ENCODE measurements at places on chromosomes 16 and 17.

- DNase-seq: no peak
Measured at GRCh38 chr16:22195445-22195694, 10.7 kb upstream of the EEF2K start.

- no peak for DNase-seq
Measured at GRCh38 chr17:22515599-22515998, 823.3 kb downstream of the KCNJ18 start.

DNA sequence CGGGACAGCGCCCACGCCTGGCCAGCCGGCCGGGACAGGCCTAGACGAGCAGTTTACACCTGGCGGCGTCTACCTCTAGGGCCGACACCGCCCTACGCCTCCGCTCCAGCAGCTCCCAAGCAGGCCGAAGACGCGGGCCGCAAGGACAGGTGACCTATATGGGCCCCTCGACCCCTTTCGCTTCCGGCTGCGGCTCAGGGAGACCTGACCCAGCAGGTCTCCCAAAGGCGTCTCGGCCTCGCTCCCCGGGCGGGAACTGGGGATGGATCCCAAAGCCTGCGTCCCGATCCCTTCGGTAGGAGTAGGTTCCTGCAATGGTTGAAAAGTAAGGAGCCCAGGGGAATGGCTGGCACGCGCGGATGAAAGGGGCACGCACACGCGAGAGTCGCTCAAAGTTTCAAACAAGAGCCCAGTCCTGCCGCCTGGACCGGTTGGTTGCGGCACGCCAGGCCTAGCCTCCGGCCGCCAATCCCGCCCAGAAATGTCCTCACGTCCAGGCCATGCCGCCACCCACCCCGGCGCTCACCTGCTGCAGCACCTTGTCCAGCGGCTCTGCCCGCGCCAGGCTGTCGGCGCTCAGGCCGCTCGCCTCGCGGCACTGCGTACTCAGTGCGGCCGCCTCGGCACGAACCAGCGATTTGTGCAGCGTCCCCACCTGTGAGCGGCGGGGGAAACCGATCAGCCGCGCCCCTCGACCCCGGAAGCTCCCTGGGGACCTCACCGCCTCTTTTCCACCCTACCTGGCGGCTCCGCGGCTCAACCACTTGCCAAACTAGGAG, 630 bp downstream of the ESRP2 start:
- DNase-seq: no peak

GRCh38 chr17:73835605-73836004, 191.4 kb upstream of the SDK2 start:
- no peak for DNase-seq

DNA sequence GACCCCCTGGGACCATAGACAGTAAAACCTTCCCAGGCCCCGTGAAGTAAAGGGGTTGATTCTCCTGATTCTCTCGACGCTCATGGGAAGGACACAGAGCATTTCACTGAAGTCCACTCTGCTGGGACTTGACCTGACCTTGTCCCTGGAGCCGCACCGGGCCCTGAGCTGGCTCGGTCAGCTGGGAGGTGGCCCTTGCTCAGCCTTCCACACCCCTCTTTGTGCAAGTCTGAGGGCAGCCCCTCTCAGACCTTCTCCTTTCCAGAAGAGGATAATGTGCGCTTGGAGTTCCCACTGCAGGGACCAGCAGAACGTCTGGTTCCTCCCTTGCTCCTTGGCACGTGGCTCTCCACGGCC, 115.5 kb downstream of the RAP1GAP2 start:
- DNase-seq: no peak

DNA sequence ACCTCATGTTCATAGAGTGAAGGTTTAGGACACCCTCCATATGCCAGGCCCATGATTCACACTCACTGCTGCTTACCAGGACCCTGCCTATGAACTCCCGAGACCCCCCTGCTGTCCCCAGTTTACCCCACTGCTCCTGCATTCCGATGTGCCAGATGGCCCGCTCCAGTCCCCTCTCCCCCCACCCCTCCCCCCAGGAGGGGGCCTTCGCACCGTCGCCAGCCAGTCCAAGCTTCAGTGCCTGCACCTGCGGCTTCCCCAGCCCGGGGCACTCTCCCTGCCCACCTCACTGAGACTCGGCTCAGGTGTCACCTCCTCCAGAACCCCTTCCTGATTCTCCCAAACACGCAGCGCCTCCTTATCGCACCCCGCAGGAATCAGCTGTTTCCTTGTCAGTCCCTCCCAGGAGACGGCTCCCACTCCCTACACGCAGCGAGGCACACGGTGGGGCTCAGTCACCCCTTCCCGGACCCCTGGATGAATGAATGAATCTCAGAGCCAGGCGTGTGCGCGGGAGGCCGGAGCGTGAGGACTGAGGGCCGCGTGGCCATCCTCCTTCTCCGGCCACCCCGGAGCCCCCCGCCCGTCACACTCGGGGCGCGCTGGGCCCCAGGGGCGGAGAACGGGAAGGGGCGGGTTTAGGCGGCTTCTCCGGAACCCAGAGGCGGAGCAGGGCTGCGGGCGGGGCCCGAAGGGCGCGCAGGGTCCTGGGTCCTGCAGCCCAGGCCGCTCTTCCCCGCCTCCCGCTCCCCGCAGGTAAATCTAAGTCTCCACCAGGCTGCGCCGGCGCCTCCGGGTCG, 1.6 kb downstream of the MYO1C start:
- DNase-seq: peak; percentile 83

DNA sequence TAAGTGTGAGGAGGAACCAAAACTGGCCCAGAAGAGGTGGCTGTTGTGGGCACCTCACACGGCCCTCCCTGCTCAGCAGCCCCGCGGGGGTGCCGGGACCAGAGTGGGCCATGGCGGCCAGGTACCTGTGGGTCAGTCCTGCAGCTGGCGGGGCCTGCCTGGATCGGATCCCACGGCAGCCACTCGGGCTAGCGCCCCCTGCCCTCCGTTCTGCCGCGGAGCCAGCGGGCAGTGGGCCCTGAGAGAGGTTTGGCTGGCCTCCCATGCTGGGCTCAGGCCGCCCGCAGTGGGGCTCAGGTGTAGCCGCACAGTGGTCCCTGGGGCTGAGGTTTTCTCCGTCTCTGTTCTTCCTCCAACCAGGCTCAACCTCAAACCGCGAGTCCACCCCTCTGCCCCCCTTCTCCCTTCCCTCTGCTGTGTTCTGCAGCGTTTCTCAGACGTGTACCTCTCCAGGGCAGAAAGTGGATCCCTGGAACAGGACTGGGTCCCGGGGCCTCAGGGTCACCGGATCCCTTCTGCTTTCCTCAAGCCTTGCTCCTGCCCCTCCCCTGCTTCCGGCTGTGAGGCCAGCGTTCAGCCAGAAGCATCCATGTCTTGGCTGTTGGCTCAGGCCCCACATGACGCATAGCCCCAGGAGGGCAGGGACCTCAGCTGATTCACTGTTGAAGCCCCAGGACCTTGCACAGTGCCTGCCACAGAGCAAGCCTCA, 28.6 kb upstream of the ITGA3 start:
- peak; percentile 91 for DNase-seq

DNA sequence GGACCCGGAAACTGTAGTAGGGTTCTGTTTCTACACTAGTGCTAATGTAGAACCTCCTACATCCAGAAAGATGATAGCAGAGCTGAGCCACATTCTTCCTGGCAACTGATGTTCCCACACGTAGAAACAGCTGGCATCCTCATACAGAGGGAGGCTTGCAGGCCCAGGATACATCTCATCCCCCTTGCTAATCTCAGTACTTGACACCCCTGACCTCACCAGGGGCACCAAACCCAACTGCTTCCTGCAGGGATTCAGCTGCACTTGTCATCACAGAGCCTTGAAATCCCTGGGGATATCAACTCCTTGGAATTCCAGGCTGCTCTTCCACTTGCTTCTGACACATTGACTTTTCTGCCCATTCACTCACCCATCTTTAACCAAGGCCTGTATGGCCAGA, 75.2 kb upstream of the HSBP1 start:
- no peak for DNase-seq

GRCh38 chr16:2486645-2487516, 12.0 kb downstream of the TBC1D24 start:
- DNase-seq: no peak

GRCh38 chr16:11263737-11264136, 5.4 kb downstream of the TNP2 start:
- no peak for DNase-seq

DNA sequence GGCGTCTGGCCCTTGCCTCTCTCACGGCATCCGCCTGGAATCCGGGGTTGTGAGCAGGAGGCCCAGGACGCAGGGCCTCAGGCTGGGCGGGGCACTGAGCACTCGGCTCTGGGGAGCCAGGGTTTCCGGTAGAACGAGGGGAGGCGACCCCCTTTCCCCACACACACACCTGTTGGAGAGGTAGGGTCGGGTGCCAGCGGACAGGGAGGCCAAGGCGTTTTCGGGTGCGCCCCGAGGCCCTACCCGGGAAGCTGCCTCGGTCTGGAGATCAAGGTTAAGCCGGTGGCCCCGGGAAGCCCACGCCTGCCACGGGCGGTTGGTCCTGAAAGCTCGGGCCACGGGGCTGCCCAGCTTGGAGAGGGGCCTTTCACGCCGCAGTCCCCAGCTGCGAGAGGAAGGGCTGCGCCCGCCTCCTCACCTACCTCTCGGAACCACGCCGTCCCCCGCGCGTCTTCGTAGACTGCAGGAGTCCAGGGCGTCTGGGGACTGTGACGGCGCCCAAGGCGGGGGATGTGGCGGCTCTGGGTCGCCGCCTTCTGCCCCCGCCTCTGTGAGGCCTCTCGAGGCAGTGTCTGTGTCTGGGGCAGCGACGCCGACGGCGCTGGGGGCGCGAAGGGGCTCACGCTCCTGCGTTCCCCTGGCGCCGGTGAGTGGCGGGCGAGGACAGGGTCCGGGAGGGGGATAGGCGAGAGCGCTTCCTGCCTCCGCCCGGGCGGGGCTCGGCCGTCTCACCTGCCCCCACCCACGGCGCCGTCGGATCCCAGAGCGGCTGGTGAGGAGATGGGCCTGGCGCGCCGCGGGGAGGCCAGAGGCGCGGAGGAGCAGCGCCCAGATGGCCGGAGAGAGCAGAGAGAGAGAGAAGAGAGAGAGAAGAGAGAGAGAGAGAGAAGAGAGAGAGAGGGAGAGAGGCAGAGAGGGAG, 20.3 kb upstream of the HOXB9 start:
- peak; percentile 44 for DNase-seq

- DNase-seq: no peak
Measured at GRCh38 chr17:69342896-69343644, 16.1 kb upstream of the ABCA5 start.

DNA sequence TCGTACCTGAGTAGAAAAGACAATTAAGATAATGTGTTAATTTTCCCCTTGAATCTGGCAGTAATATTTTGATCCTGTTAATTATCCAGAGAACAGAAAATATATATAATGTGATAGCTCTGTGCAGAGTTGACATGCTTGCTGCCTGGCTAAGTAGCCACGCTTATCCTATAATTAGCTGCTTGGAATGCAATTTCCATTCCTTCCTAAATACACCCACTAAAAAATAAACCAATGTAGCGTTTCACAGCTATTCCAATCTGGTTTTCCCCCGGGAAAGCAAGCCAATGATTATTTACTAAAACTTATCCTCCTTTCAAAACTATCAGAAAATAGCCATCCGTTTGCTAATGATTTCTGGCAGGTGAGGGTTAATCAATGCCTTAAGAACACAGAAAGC, 134.5 kb upstream of the IRX5 start:
- no peak for DNase-seq

DNA sequence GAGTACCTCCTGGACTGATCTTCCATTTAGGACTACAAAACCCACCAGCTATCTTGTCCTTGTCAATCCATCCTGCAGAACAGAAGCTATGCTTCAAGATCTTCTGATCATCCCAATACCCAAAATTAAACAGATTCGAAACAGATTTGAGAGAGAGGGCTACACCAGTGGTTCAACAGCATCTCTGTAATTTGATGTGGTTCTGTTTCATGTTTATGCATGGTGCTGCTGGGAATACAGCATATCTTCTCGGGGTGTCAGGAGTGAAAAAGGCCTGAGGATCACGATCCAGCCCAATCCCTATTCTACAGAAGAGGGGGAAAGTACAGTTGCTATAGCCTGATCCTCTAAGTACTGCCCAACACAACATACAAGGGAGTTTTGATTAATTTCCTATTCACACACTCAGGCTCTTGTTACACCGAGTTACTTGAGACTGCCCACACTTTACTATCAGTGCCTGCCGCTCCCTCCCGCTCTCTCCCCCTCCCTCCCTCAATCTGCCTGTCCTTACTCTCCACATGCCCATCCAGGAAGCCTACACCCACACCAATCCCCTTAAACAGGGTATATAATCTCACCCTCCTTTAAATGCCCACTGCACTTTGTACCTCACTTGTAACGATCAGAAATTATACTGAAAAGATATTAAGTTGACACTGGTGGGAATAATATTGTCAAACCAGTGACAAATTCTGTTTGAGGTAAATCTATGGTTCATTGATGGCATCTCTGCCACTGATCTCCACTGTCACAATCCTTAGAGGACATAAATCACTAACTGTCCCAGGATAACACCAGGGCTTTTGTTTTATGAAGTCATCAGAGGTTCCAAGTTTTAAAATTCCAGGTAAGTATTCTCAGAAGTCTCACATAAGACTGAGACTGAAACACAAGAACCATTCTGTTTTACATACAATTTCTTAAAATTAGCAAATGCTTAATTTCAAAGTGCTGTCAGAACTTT, 89.3 kb upstream of the PLEKHM1 start:
- DNase-seq: no peak

DNA sequence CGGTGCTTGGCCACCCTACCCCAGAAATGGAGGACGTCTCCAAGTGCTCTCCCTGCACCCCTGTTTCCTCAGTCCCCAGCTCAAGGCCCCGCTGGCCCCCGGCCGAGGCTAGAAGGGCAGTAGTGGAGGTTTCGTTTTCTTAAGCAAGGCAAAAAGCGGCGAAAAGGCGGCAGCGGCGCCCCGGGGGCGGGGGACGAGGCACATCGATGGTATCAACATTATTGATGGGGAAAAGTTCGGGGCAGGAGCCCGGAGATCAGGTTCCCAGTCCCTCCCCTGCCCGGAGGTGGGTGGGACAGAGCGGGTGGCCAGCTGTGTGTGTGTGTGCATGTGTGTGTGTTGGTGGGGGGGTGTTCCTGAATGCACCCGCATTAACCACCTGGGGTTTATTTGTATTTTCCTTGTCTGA, 4.1 kb upstream of the SALL1 start:
- no peak for DNase-seq

DNA sequence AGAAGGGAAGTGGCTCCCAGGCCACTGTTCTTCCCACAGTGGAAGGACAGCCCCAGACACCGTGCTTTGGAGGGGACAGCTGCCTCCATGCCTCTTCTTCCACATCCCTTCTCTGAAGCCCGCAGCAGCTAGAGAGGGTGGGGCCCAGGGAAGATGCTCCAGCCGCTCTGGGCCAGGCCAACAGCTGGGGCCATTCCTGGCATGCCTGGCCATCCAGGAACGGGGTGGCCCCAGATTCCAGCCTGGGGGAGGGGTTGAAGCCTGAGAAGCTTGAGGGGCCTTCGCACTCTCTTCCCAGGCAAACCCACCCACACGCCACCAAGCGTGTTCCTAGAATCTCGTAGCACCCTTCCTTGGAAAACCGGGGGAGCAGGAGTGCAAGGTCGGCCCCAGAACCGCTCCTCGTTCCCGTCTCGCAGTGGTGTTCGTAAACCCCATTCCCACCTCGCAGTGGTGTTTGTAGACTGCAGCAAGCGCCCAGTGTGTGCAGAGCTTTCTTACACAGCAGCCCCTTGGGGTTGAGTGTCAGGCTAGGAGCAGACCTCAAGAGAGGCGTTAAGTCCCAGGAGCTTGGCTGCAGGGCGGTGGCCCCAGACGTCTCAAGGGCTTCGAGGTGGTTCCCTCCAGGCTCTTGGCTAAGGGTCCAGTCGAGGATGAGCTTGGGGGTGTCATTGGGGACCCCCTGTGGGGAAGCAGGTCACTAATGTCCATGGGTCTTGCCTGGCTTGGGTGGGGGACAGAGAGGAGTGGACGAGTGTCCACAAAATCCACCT, 2.7 kb downstream of the CDH15 start:
- no peak for DNase-seq
